ENCODE measurements at places on chromosomes 6 and 20.

DNA sequence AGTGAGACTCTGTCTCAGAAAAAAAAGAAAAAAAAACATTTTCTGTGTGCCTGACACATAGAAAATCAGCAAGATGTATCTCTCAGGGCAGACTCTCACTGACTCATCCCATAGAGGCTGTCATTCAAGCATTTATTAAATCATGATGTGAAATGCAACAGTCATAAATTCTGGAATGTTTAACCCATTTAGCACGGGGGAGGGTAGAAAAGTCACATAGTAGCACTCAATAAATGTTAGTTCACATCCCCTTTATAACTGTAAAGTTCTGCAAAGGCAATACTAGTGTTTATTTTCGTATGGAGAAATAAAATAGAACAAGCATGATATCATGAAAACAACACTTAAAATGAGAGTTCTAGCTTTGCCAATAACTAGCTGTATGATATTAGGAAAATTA, 15.5 kb upstream of the CARMIL1 start:
- DNase-seq = peak; percentile 72

- DNase-seq = no peak
Measured at GRCh38 chr6:89970072-89970471, 75.8 kb downstream of the GJA10 start.

DNA sequence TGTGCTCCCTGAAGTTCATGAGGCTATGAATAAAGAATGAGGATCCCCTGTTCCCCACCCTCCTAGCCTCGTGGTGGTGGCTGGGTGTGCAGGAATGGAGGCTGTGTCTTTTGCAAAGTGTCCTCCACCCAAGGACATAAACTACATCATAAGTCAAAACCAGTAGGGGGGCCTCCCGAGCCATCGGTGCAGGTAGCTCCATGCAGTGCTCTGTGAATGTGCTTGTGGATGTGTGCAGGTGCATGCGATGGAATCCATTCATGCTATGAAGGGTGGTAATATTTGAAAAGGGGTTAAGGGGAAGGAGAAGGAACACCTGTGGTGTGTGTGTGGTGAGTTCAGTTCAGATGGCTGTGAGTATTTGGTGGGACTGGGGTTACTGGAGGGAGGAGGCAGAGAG, 197.3 kb downstream of the NRN1 start:
- no peak for DNase-seq

DNA sequence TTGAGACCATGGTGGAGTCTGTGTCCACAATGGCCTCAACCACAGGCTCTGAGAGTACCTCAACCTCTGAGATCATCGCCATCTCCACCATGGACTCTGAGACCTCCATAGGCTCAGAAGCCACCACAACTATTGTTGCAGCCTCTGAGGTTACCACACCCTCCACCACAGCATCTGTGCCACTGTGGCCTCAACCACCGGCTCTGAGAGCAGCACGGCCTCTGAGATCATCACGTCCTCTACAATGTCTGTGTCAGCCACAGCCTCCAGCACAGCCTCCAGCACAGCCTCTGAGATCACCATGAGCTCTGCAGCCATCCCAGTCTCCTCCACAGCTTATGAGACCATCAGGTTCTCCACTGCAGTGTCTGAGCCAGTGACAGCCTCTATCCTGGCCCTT, 19.4 kb upstream of the MUC21 start:
- DNase-seq = no peak

All from HFF-Myc (cell line).